Lower leg skin (tissue), 4 donors: ENCODE measurements at places on chromosomes 7 and 10.

GRCh38 chr10:96133135-96133534 is 3.0 kb downstream of the ZNF518A start:
- no peak for DNase-seq

DNA sequence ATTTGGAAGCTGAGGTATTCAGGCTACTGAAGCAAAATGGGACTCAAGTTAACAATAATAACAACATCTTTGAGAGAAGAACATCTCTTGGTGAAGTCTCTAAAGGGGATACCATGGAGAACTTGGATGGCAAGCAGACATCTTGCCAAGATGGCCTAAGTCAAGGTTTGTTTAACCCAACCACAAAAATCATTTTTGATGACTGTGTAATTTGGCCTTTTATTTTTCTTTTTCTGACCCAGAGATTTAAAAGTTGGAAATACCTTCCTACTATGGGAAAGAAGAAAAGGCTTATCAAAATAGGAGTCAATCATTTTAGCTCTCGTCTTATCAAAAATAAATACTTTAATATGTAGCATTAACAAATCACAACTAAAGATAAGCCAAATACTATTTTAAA is 72.4 kb downstream of the PON1 start:
- DNase-seq = no peak

DNA sequence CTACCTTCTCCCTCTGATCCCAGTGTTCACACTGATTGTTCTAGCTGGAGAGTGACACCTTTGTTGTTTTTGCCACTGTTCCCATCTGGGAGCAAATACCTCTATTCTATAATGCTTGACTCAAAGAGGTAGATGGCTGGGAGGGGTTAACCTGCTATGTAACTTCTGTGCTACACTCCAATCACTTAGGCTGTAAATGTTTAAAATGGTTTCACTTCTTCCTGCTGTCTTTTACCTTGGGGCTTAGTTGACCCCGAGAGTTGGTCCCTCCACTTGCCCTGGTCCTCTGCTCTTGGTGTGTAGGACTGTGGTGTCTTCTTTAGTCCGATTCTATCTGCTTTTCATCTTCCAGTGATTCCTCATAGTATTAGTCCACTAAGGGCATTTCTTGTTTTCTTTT is 22.3 kb downstream of the KLHDC10 start:
- DNase-seq = no peak

GRCh38 chr7:126303926-126304325 is 948.8 kb downstream of the GRM8 start:
- no peak for DNase-seq

DNA sequence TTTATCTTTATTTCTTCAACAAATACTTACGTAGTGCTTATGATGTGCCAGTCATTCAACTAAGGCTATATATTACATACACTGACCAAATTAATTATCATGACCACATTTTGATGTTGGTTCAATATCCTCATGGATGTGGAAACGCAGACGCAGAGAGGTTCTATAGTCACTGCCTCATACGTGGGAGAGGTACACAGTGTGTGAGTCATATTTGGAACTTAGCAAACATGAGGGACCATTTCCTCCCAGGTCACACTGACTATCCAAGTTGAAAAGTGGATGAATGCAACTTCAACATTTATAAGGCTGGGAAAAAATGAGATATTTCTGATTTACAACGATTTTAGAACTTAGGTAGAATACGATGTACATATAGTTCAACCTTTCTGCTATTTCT is 113.6 kb downstream of the PRLHR start:
- no peak for DNase-seq

DNA sequence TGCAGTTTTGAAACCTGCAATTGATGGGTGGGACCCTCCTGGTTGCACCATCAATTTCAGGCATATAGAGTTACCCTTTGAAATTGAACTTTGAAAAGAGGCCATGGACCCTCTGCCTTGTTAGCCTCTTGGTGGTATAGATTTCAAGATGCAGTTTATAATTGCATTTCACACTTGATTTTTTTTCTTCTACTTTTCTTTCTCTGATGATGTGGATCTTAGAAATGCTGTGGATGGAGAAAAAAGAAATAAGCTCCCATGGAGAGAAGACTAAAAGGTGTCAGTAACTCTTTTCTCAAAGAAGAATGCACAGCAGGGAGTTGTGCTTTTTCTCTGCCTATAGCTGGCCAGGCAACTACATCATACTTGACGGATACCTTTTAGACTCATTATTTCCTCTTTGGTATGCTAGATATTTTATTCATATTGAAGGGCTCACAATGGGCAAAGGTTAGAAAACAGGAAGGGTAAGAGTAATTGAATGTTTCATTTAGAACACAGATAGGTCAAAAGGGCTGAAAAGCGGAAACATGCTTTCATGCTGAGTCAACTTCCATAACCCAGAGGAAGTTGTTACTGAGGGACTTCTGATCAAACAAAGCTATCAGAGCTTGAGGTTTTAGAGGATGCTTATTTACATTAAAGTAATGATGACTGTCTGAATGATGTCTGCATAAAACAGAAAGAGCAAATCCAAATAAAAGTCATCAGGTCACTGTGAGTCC is 773.2 kb upstream of the LRRN3 start:
- no peak for DNase-seq

DNA sequence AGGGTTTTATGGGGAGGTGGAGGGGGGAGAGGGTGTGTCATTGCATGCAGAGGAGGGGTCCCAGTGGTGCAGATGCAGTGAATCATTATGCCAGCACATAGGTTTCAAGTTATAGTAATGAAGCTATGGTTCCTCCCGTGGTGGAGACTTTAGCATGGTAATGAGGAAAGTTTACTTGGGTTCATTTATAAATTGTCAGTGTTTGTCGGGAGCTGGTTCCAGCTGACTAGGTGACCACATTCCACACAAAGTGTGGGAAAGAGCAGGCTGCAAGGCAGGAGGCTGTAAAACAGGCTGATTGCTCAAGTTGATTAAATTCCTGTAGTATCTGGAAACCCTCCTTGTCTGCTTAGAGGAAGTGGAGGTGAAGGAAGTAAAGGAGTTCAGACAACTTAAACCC is 78.9 kb downstream of the SRI start:
- DNase-seq = no peak

DNA sequence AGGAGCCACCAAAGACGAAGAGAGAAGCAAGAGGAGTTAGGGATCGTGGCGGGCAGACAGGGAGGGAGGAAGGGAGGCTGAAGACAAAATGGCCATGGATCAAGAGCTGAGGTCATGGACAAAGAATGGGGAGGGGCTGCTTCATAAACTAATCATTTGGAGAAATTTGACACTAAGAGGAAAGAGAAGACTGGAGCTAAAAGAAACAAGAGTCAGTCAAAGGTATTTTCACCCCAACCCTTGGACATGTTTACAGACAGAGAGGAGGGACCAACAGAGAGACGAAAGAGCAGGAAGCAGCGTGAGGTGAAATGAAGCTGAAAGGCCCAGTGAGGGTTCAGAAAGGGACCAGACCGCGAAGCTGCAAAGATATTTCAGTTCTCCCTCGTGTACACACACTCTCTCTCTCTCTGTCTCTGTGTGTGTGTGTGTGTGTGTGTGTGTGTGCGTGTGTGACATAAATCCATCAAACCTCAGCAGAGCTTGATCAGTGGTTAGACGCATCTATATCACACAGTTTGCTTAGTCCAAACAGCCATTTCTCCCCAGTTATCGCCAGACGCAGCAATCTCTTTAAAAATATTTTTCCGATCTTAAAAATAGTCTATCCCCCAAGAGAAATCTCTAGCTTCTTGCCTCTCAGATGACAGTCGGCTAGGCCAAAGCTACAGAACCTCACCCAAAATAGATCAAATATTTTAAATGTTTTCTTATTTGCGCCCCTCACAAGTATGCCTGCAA is 12.5 kb upstream of the CALD1 start:
- DNase-seq = no peak

- DNase-seq = no peak
Measured at GRCh38 chr10:22612318-22612717, 102.1 kb downstream of the PIP4K2A start.

GRCh38 chr10:15232279-15232678 is 63.8 kb upstream of the NMT2 start:
- no peak for DNase-seq

GRCh38 chr7:84822941-84823510 is 363.8 kb downstream of the SEMA3D start:
- no peak for DNase-seq

DNA sequence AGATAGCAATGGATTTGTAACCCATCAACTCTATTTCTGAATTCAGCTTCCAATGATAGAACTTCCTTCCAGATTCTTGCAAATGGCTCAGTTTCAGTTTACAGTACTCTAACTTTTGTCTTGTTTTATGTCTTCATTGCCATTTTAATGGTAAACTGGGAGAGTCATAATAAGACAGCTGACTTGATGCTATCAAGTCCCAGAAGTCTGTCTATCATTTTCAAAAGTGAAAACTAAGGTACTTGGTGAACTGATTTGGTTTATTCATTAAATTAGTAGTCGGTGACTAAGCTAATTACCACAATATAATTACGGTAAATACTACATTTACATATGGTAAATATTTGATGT is 25.0 kb downstream of the RTKN2 start:
- no peak for DNase-seq

- DNase-seq = no peak
Measured at GRCh38 chr7:145269418-145270161, 433.7 kb upstream of the TPK1 start.

DNA sequence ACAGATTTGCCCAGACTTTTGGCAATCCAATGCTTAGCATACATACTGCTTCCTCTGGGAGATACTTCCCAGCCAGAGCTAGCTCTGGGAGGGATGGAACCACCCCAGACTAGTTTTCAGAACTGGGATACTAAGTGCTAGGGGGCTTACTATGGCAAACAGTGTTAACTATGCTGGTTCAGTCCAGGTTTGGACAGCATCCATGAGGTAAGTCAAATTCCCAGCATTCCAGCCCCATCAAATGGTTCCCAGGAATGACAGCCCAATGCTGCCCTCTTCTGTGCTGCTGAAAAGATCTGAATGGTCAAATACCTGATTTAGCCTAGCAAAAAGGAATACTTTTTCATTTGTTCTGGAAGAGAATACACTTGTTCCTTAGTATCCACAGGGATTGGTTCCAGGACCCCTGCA is 141.7 kb upstream of the CCDC6 start:
- no peak for DNase-seq

DNA sequence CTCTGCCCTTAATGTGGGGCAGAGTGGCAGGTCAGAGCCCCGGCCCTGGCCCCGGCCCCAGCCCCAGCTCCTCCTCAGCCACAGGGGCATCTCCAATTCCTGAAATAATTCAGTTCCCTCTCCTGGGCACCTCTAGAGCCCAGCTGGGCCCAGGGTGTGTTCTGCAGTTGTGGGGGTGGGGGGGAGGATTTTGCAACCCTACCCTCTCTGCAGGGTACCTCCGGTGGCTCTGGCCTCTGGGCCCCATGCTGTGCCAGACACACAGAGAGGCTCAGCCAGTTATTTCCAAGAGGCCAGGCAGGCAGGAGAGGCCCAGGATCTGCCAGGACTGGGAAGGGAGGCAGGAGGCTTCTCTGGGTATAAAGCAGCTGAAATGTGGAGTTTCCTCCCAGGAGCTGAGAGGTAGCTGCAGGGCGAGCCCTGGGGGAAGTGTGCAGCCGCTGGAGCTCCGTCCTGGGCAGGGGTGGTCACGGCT is 47.9 kb downstream of the PWWP2B start:
- no peak for DNase-seq

- DNase-seq = no peak
Measured at GRCh38 chr7:107684947-107685463, 24.4 kb downstream of the SLC26A4 start.

DNA sequence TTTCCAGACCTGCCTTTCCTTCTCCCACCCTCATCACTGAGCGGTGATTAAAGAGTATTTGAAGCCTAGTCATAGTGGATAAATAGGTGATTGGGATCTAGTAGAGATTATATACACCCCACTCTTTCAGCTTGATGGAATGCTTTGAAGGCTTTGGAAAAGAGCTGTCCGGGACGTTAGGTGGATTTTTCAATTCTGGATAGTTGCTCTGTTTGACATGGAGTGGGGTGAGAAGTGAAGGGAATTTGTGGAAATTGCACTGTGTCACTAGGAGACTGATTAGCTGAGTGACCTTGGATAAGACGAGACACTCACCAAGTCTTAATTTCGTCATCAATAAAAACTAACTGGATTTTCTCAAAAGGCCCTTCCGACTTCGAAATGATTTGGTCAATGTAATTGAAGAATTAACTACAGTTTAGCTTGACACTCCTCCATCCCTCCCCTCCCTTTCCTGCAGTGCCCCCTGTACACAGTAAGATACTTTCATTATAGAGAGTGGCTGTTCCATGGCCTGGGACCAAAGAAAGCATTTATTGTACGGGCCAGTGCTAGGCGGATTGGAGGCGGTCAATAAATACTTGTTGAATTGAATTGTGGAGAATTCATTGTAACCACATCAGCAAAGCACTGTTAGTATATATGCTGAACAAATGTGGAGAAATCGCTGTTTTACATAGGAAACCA is 962 bp downstream of the ZKSCAN1 start:
- no peak for DNase-seq

GRCh38 chr10:60870803-60871202 is 73.2 kb downstream of the RHOBTB1 start:
- no peak for DNase-seq

- no peak for DNase-seq
Measured at GRCh38 chr7:31856337-31856736, 169.3 kb downstream of the PPP1R17 start.

DNA sequence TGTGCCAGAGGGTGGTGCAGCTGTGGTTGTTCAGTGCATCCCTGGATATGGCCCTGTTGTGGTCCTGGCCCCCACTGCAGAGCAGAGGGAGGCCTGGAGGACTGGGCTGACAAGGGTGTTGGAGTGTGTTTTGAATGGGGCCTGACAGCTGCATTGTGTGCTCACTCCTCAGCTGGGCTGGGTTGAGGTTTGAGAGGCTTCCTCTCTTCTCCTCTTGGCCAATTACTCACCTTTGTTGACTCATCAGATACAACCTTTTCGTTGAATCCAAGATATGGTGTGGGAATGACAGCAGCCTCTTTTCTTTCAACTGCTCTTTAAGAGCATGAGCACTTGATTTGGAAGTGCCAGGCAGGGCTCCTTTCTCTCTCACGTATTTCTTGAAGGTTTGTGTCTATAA is 228.5 kb upstream of the COBL start:
- DNase-seq = no peak

DNA sequence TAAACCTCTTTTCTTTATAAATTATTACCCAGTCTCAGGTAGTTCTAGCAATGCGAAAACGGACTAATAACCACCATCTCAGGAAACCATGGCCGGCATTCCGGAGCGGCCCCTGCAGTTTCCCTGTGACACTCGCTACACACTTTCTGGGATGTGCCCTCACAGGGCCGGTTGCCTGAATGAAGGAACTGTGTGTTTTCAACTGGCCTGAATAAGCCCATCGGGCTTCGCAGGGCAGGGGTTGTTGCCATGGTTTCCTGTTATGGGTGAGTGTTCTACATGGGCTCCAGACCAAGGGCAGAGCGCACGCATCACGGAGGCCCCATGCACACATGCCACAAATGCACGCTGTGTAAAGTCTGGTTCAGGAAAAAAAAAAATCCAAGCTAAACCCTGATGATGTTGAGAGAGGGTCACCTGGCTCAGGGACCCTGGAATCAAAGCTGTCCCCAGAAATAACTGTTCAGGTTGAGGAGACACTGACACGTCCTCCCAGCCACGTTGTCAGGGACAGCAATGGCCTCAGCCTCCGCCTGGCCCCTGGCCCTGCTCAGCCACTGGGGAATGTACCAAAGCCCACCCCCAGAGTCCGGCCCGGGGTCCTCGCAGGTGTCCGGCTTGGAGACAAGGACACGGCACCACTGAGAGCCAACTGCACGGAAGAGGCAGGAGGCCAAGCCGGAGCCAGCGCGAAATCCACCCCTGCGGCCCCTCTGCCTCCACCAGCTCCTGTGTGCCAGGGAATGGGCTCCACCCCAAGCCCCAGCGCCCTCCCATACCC is 47.9 kb downstream of the STK32C start:
- DNase-seq = no peak
